ENCODE measurements at places on chromosomes 12 and 14. TPM values are rescaled to one million over a fixed set of nuclear protein-coding genes. Genes with fewer than 3 reads are reported as not detected.

DNA sequence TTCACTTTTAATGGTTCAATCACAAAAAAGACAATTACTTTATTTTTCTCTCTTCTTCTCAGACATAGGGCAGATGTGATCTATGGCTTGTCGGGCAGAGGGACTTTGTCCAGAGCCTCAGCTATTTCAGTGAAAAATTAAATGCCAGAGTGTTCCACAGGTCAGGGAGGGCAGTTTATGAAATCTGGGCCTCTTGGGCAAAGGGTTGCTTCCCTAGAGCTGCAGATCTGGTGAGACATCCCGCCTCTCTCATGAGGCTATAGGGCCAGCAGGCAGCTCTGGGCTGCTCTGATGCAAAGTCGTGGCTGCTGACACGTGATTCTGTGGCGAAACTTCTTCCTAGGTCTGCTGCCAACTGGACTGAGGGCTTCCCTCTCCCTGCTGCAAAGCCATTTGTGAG is 6.0 kb downstream of the CLMN start:
- DNase-seq, result no peak

The TCL1A gene
- total RNA-seq, result not detected

The CKB gene
- total RNA-seq, result 327 TPM

GRCh38 chr14:30848449-30849240 is 25.7 kb upstream of the COCH start:
- no peak for DNase-seq

DNA sequence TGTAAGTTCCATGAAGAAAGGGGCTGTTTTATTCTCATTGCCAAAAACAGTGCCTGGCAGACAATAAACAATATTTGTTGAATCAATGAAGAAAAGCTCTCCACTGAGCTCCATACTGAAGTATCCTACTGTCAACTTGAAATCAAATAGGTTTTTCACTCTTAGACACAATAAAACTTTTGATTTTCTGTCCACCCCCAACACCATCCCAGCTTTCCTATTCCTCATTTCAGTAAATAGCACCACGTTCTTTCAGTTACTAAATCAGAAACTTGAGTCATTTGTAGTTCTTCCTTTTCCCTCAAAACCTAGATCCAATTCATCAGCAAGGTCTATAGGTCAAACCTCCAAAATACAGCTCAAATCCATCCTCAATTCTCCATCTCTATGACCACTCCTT is 113.3 kb downstream of the PTGER2 start:
- DNase-seq, result no peak

The TUBA1A gene
- total RNA-seq, result 250 TPM

- DNase-seq, result no peak
These were observed 35.5 kb downstream of the PLXNC1 start for GRCh38 chr12:94183708-94184379.

DNA sequence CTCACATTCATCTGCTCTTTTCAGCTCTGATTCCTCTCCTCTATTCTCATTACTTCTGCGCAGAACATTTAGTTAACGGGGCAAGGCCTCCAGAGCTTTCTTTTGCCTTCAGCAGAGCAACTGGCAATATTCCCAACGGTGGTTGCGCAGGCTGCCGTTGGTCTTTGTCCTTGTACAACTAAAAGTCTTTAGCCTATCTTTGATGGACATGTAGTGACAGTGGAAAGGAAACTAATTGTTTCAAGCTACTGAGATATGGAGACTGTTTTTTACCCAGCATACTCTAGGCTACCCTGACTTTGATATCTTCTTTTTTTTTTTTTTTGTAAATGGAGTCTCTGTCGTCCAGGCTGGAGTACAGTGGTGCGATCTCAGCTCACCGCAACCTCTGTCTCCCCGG is 12.6 kb downstream of the R3HDM2 start:
- DNase-seq, result no peak

- DNase-seq, result no peak
These were observed 301.2 kb upstream of the E2F7 start for GRCh38 chr12:77366616-77367015.

- no peak for DNase-seq
These were observed 8.6 kb downstream of the TC2N start for GRCh38 chr14:91858536-91859275.

The OSBPL8 gene
- 43.2 TPM for total RNA-seq

- DNase-seq, result no peak
These were observed 37.7 kb upstream of the RTRAF start for GRCh38 chr14:51951656-51952055.

DNA sequence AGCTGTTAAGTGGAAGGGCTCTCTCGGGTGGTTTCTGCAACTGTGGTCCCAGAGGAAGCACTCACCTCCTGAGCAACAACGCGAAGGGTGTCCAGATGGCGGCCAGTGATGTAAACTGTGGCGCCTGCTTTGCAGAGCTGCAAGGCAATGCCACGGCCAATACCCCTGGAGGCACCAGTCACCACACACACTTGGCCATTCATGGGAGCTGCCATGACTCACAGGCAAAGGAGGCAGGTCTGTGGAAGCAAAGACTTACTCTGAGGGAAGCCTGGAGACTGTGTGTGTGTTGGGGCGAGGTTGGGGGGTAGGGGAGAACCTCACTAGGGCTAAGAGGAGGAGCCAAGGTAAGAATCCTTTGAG is 707 bp downstream of the DHRS1 start:
- DNase-seq, result no peak

DNA sequence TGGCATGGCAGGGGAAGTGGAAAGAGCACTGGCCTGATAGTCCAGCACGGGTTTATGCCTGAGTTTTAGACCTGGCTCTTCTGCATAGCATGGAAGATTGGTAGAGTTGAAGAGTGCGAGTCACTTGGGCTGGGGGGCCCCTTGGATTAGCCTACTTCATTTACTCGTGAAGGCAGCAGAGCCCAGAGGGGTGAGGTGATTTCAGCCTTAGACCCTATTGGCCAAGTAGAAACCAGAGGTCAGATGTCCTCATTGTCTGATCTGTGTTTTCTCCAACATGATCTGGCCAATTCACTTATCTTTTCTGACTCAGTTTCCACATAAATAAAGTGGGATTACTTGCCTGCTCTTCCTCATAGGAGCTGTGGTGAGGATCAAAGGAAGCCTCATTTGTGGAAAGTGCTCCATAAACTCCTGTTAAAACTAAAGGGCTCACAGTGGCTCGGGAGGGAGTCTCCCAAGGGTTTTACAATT is 1.9 kb downstream of the PLEKHG3 start:
- DNase-seq, result no peak

GRCh38 chr14:91012045-91012444 is 48.4 kb downstream of the RPS6KA5 start:
- no peak for DNase-seq

- DNase-seq, result no peak
These were observed 25.7 kb downstream of the PHETA1 start for GRCh38 chr12:111343181-111343580.

The ACOT6 gene
- not detected for total RNA-seq

- DNase-seq, result no peak
These were observed 92.8 kb upstream of the FLRT2 start for GRCh38 chr14:85437148-85437547.

DNA sequence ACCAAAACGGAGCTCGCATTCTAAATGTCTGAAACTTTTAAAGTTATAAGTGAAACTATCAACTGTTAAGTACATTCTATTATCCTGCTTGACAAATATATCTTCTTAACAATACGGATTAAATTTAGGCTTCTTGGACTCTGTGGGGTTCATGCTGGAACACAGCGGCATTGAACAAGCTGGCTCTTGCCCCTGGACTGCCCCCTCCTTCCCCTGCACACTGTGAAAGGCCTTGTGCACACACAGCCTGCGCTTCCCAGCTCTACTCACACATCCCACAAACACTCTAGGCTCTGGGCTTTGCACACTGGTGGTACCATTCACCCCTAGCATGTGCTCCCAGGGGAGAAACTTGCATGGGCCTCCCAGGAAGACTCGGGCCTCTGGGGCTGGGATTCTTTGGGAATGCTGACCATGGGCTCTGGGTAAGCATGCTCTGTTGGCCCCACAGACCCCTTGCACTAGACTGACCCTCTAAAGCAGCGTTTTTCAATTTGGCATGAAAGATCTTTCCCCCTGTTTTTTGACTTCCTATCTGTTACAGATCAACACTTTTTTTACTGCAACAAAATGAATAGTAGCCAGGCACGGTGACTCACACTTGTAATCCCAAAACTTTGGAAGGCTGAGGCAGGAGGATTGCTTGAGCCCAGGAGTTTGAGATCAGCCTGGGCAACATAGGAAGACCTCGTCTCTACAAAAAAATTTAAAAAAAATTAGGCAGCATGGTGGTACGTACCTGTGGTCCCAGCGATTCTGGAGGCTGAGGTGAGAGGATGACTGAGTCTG is 96.2 kb upstream of the CPM start:
- DNase-seq, result no peak

- DNase-seq, result peak; percentile 88
These were observed 601 bp downstream of the KLC1 start for GRCh38 chr14:103629503-103630121.

GRCh38 chr14:98724734-98725133 is 547.3 kb downstream of the BCL11B start:
- DNase-seq, result no peak

- no peak for DNase-seq
These were observed 680 bp downstream of the ASB8 start for GRCh38 chr12:48156652-48157017.

DNA sequence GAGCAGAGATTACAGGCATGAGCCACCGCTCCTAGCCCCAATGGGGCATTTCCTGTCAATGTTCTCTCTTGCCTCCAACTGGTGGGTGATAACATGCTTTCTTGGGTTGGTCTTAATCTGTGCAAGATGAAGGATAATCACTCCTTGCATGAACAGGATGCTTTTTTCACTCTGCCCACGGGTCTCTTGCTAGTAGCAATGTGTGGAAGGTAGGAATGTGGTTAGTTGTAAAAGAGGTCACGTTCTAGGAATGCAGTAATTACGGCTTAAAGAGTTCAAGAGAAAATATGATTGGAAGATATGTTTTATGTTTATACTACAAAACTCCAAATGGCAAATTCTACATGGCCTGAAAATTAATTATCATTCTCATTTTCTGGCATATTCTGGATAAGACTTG is 10.5 kb downstream of the RNASE10 start:
- DNase-seq, result no peak

The HOXC10 gene
- not detected for total RNA-seq

DNA sequence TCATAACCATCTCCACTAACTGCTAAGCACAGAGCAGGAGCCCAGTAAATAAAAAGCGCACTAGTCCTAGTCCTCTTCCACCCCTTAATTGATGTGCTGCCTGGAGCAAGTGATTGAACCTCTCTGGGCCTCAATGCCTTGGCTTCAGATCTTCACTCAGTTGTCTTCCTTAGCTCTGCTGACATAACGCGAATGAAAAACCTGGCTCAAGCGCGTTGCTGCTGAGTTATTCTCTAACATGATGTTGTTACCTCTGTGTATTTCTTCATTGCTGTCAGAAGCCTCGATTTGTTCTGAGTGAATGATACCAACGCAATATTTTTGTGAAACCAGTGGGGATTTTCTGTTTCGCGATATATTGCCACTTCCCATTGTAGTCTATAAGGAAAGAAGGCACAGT is 185.1 kb upstream of the CCND2 start:
- DNase-seq, result no peak

The PLEKHG7 gene
- total RNA-seq, result not detected

The COL2A1 gene
- 0.13 TPM for total RNA-seq

GRCh38 chr14:28651148-28651547 is 115.4 kb upstream of the FOXG1 start:
- no peak for DNase-seq

- DNase-seq, result no peak
These were observed 140.5 kb downstream of the AKAP6 start for GRCh38 chr14:32469388-32470160.

DNA sequence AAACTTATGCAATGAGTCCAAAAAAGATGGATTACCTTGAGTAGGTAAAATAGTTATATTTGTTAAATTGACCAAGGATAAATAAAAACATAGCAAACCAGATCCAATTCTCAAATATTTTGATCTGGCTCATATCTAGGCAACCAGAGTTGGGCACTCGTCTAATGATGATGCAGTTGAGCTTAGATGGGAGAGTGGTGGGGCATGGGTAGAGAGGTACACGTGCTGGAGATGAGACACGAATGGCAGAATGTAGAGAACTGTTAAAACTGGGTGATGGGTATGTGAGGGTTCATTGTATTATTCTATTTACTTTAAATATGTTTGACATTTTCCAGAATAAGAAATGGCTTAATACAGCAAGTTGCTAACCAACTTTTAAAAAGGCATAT is 7.6 kb upstream of the RNF34 start:
- no peak for DNase-seq

The OR4N5 gene
- total RNA-seq, result not detected

GRCh38 chr14:22898302-22899090 is 15.5 kb downstream of the REM2 start:
- no peak for DNase-seq

GRCh38 chr12:132124766-132125425 is 19.2 kb downstream of the DDX51 start:
- DNase-seq, result no peak

DNA sequence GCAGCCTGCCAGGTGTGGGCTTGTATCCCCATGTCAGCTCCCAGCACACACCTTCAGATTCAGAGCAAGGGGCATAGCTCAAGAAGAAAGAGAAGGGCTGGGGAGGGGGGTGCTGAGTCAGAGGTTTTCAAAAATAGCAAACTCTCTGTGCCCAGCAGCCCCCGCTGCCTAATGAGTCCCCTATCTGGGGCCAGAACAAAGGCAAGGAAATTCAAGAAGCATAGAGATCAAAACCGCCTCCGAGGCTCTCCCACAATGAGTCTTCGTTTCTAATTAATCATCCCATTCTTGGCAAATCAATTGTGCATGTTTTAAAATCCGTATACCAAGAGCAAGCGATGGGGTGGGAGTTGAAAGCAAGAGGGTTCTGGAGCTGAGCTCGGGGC is 19.5 kb upstream of the CMKLR1 start:
- DNase-seq, result no peak

GRCh38 chr14:77301103-77301502 is 19.6 kb downstream of the POMT2 start:
- no peak for DNase-seq

GRCh38 chr14:106500571-106500970 is 974.2 kb downstream of the TMEM121 start:
- DNase-seq, result no peak

The RIMKLB gene
- 13.8 TPM for total RNA-seq

Data from cardiac septum (tissue), 1 donor.